ENCODE measurements at places on chromosomes 3 and 15.

- DNase-seq = peak; percentile 58
Measured at GRCh38 chr3:151838574-151839312, 24.8 kb downstream of the AADAC start.

DNA sequence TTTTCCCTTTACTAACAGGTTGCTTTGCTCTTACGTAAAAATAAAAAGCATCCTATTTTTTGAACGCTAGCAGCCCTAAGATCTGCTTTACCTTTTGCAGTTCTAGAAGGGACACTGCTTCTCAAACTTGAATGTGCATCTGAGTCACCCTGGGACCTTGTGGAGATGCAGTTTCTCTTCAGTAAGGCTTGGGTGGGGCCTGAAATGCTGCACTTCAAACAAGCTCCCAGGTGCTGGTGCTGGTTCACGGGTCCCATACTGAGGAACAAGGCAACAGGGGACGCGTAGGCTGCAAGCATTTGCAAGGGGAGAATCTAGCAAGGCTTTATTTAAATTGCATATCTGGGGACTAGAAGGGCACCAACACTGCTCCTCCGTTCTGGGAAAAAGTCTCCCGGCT lies 30.0 kb downstream of the MB21D2 start:
- DNase-seq = peak; percentile 58

- DNase-seq = peak; percentile 26
Measured at GRCh38 chr3:134232151-134232550, 18.5 kb downstream of the RYK start.

- DNase-seq = no peak
Measured at GRCh38 chr3:182971637-182972036, 8.7 kb downstream of the DCUN1D1 start.

GRCh38 chr3:7573330-7573729 lies 712.4 kb downstream of the GRM7 start:
- DNase-seq = no peak

DNA sequence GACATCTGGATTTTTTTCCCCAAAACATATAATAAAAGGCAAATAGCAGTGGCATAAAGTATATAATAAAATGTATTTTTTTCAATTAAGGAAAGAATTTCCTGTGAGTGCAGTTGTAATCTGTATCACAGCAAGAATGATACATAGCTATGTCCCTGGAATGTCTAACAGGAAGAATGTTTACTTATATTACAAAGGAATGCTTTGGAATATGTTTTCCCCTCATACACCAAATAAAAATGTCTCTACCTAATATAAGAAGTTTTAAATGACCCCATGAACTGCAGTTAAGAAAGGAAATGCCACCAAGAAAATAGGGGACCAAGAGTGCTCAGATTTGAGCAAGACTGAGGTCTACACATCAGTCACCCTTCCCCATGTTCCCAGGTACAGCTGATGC lies 38.0 kb upstream of the ATP11B start:
- no peak for DNase-seq

- no peak for DNase-seq
Measured at GRCh38 chr3:189712906-189713483, 81.8 kb downstream of the TP63 start.

GRCh38 chr15:25770618-25771337 lies 92.3 kb downstream of the ATP10A start:
- no peak for DNase-seq

DNA sequence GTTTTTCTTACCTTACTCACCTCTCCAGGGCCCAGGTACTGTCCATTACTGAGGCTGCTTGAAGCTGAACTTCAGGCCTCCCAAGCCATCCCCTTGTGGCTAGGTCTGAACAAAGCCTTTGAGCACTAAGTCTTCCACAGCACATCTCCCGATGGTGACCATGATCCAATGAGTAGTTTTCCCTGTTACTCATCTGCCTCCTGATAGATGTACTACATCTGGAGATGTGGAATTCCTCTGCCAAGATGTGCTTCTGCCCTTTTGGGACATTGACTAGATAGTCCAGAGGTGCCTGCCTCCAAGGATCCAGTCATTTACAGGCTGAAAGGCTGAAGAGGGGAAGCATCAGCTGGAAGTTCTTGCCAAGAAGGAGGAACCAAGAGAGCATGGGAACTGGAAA lies 28.9 kb upstream of the SLC35G2 start:
- DNase-seq = no peak

DNA sequence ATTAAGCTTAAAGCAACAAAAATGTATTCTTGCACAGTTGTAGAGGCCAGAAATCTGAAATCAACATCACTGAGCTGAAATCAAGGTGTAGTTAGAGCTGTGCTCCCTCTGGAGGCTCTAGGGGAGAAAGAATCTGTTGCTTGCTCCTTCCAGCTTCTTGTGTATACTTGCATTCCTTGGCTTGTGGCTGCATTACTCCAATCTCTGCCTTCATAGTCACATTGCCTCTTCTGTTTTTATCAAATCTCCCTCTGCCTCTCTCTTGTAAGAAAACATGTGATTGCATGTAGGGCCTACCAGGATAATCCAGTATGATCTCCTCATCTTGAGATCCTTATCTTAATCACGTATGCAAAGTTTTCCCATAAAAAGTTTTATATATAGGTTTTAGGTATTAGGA lies 487.9 kb upstream of the SGO1 start:
- DNase-seq = no peak

DNA sequence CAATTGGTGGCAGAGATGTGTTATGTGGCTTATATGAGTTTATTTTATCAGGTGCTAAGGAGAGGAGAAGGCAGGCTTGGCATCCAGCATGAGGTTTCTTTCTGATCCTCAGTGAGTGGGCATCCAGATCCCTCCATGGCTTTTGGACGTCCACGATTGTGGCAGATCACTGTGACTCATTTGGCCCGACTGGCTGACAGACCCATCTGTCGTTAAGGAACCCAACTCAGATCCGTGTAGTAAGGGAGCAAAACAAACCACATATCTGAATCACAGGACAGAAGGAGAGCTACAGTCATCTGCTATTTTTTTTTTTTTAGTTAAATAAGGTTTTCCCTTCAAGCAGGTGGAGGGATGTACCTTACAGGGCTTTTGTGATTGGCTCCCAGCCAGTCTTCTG lies 197.0 kb upstream of the KCNH8 start:
- no peak for DNase-seq

GRCh38 chr15:99143655-99144610 lies 39.1 kb downstream of the SYNM start:
- no peak for DNase-seq

DNA sequence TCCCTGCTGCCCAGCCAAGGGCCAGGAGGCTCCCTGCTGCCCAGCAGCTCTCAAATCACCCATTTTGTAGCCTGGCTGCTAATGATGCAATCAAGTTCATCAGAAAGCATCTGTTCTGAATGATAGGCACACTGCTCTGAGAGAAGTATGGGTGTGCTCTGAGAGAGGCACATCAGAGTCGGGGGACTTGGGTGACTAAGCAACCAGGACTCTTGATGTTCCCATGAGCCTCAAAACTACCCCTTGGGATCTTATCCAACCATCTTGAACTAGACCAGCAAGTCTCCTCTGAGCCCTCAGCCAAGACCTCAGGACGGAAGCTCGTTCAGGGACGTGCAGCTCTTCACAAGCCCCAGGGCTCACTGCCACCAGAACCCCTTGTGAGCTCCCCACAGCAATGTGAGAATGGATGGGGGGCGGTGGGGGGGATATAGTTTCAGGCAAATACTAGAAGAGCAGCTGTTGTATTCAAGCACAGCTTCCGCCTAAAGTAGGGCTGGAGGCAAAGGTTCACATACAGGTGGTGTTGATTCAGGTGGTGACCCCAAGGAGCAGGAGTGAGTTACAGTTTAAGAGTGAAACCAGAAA lies 52.2 kb upstream of the HES1 start:
- DNase-seq = no peak

- no peak for DNase-seq
Measured at GRCh38 chr3:50472958-50473357, 30.5 kb downstream of the CACNA2D2 start.

DNA sequence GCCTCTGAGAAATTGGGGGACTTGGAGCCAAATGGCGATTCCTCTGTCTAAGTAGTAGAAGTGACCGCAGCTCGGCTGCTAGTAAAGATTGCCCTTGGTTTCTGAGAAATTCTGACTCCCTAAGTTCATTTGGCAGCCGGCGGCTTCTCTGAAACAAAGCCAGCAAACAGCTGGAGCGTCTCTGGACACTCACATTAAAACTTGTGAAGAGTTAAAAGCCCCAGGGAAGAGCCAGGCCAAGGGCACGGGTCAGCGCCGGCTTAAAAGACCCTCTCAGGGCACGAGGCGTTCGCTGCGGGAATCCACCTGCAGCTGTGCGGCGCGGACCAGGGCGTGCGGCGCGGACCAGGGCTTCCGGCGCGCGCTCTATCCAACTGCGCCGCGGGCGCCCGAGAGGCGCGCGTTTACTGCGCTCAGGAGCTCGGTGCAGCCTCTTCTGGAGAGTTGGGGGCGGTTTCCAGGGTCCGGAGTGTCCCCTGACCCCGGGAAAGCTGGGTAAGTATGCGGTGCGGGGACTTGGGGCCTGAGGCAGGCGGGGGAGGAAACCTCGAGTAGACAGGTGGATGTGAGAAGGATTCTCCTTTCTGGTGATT lies at the start of gene COL6A5:
Gene COL6A5 (plus strand): TSS at position 186 of the 593 bp plus-strand sequence. CDS start 27,967 bp downstream, outside the sequence.
- no peak for DNase-seq

DNA sequence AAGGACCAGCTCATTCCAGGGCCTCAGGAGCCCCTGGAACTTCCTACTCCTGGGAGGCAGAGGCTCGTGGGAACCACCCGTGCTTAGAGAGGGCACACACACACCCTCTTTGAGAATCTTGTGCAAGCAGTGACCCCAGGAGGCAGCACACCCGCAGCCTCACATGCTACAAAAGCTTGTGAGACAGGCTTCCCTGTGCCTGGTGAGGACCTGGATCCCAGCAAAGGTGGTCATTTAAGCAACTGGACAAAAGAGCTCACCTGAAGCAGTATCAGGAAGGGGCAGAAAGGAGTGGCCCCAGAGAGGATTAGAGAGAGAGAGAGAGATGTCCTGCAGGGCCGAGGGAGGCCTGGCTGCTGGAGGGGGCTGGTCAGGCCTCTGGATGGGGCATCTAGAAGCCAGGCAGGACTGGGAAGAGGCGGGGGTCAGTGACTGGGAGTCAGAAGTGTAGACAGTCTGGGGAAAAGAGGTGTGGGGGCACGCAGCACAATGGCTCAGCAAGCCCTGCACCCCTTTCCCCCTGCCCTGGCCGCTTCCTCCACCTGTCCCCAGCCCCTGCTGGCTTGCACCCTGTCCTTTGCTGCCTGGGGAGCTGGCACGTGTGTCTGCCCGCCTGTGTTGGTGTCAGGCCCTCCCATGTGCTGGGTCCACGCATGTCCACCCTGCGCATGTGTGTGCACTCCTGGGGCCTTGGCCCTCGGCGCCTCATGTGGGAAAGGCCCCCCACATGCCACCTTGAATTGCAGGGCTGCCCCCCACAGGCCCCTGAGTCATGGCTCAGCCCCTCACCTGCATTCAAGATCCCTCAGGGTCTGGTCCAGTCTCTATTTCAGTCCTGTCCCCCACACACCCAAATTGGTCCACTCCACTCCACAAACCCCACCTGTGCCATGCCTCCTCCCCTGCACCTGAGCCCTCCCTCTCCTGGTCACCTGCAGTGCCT lies 36.9 kb downstream of the TSPAN3 start:
- DNase-seq = no peak

GRCh38 chr3:172275586-172275985 lies 172.7 kb downstream of the GHSR start:
- DNase-seq = no peak

DNA sequence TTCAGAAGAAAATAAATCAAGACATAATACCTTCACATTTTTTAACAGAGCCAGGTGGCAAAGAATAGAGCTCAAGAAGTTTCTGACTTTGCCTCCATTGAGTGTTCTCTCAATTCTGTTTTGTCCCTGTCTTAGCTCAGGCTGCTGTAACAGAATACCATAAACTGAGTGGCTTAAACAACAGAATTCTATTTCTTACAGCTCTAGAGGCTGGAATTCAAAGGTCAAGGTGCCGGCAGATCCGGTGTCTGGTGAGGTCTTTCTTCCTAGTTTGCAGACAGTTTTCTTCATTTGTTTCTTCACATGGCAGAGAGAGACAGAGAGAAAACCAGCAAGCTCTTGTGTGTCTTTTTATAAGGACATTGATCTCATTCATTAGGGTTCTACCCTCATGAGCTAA lies 25.6 kb downstream of the IQCH start:
- DNase-seq = no peak

DNA sequence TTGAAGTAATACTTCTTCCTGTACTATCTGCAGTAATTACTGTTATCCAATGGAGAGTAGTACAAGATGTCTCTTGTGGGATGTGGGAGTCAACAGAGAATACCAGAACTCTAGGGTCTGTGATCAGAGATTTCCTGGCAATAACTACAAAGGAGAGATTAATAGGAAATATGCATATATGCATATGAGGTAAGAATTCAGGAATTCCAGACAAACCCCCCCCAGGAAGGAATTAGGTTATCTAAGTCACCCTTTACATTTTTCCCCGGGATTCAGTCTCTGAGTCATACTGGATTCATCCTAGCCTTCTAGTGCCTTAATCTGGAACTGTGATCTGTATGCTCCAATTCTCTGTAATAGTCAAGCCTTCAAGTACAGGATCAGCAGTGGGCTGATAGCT lies 49.4 kb downstream of the GTF2E1 start:
- no peak for DNase-seq

- no peak for DNase-seq
Measured at GRCh38 chr3:99442599-99442998, 195.8 kb upstream of the COL8A1 start.

GRCh38 chr3:59714066-59714465 lies 664.2 kb upstream of the CFAP20DC start:
- no peak for DNase-seq

DNA sequence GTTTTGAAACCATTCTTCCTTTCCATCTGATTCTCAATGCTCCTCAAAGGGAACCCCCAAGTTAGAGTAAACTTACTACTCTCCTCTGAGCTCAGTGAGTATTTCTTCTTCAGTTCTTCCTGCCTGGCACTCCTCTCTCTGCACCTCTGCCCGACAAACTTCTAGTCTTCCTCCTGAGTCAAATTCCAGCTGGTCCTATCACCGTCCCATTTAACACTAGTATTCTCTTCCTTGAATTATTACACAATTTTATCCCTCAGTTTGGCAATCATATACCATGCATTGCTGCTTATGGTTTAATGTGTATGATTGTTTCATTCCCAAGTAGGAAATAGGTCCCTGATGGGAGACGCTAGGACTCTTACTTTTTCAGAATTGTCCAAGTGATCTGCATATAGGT lies 279.7 kb downstream of the MECOM start:
- DNase-seq = no peak

DNA sequence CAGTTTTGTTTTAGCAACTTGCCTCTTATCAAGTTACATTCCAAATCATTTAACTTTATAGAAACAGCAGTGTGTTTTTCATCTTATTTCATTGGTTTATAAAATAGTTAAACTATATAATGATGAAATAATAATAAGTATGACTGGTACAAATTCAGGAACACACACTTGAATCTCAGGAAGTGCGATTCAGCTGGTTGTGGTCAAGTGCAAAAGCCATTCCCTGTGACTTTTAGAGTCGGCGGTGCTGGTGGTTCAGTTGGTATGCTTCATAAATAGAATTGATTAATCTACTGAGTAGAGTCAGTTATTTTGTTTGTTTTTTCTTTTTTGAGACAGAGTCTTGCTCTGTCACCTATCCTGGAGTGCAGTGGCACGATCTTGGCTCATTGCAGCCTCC lies 22.7 kb downstream of the SACM1L start:
- DNase-seq = no peak
